ENCODE measurements at places on chromosomes 11 and 22.

DNA sequence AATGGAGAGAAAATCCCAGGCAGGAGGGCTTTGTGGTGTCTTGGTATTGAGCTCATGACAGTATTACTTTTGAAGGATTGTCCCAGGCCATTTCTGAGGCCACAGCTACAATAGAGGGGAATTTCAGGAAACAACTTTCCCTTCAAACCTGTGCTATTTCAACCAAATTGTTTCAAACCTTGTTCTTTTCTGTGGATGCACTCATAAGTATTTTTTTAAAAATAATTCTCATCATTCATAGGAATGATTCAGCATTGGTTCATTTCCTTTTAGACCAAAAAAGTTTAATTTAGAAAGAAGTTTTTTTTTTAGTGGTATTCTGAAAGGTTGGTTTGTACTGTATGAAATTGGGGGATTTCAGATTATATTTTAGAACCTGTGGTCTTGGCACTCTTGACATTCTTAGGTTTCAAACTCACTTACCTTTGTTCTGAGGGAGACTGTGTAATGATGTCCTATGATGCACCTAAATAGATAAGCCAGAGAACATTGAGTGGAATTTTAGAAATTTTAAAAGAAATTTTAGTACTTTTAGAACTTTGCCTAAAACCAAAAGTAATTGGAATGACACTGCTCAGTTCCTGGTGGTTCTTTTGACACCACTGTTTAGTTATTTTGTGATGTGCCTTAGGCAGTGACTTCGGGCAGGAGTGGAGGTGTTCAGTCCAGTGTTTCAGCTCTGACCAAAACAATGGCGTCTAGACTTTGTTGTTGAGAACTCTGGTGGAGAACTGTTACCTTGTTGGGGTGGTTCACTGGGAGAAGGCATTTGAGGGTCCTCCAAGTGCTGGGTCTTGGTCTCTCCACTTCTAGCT, 12.2 kb downstream of the TEAD1 start:
- DNase-seq = no peak

DNA sequence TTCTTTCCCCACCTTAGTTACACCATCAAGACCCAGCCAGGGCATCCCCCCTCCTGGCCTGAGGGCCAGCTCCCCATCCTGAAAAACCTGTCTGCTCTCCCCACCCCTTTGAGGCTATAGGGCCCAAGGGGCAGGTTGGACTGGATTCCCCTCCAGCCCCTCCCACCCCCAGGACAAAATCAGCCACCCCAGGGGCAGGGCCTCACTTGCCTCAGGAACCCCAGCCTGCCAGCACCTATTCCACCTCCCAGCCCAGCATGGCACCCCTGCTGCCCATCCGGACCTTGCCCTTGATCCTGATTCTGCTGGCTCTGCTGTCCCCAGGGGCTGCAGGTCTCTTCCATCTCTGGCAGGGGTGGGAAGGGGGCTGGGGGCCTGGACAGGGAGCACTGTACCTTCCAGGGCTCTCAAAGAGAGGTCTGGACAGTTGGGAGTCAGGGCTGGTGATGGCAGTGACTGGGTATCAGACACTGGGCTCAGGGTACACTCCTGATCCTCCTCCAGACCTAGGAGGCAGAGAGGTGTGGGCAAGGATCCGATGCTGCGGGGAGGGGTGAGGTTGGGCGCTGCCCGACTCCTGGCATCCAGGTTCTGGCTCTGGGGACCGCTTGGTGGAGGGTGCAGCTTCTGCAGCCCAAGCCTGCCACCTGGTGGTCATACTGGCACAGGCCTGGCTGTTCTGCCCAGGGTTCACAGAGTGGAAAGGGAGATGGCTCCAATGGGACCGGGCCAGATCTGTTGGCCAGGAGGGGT, at the start of gene UPK2:
UPK2 (plus strand) TSS at position 205 of the 753 bp plus-strand sequence; CDS start at position 258, 53 bp downstream.
- DNase-seq = peak; percentile 84

GRCh38 chr22:45577746-45578523, 75.3 kb downstream of the FBLN1 start:
- DNase-seq = peak; percentile 87

DNA sequence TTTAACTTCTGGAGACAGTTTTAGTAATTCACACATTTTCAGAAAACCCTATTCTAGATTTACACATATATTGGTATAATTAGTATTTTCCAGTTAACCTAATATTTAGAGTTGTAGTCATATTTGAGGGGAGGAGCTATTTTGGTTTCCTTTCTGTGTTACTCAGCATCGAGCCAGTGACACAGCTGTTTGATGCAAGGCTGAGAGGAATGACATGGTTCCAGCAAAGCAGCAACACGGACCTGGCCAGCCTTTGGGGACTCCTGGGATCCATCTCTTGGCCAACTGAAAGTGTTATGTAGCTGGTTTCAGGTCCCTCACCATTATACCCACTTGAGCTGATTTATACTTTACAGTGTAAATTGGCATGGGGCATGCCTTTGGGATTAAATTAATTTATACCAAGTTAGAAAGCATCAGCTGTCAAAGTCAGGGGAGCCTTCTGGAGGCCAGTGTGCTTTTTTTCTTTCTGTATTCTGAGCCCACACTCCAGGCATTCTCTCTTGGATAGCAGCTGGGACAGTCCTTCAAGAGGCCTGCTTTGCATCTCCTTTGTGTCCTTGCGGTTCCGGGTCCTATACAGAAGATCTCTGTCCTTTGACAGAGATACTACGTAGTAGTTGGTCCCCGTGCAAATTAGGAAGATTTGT, 91.3 kb upstream of the SLC25A18 start:
- DNase-seq = peak; percentile 46

GRCh38 chr11:131658414-131658813, 288.0 kb downstream of the NTM start:
- DNase-seq = no peak

GRCh38 chr22:19998991-19999820, 17.4 kb downstream of the ARVCF start:
- DNase-seq = no peak

GRCh38 chr11:16239141-16240105, 116.9 kb downstream of the SOX6 start:
- no peak for DNase-seq

GRCh38 chr11:76206327-76207081, at the start of gene WNT11:
Gene WNT11 (minus strand): TSS chr11:76206502. CDS start chr11:76206407, 95 bp downstream.
- peak; percentile 47 for DNase-seq

- no peak for DNase-seq
Observed at GRCh38 chr22:28856095-28856455, 27.3 kb upstream of the ZNRF3 start.

DNA sequence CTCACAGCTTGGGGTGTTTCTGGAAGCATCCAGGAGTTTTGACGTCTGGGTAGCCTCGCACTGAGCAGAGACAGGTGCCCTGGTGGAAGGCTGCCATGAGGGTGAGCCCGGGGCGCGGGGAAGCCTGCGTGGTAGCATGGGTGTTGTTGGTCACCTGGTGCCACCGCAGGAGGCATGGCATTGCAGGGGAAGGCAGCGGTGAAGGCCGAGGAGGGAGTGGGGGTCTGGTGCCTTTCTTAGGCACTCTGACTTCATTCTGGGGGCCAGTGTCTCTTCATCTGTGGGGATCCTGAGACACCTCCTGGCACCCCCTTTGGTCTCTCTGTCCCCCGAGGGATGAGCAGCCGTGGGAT, 271.2 kb downstream of the TBC1D22A start:
- no peak for DNase-seq

- no peak for DNase-seq
Observed at GRCh38 chr11:9512370-9513019, 51.7 kb downstream of the ZNF143 start.

DNA sequence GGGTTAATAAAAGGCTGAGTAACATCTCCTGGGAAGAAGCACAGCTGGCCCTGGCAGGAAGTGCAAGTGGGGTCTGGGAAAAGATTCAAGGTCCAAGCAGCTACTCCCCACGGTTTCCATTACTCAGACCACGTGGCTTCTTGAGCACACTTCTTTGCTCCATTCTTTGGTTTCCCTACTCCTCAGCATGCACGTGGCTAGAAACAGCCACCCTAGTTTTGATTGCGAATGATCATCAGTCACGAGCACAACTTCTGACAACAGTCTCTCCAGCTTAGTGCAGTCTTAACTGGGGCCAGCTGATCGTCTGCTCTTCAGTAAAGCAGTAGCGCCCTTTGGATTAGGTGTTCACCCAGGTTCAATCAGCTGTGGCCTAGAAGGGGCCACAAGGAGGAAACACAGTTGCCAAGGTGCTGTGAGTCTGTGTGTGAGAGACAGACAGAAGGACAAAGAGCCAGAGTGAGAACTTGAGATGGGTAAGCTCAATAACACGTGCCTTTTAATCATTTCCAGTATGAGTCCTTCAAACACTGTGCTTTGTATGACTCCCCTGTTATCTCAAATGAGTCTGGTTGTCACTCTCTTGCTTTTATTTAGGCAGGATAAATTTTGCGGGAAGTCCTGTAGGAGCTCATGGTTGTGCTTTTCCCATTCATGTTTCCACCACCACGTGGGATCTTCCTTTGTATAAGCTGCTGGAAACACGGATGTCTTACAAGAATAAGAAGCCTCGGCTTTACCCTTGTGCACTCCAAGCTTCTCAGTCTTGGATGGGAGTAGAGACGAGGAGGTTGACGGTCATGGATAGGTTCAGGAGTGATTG, 901 bp upstream of the PARVA start:
- DNase-seq = peak; percentile 38

DNA sequence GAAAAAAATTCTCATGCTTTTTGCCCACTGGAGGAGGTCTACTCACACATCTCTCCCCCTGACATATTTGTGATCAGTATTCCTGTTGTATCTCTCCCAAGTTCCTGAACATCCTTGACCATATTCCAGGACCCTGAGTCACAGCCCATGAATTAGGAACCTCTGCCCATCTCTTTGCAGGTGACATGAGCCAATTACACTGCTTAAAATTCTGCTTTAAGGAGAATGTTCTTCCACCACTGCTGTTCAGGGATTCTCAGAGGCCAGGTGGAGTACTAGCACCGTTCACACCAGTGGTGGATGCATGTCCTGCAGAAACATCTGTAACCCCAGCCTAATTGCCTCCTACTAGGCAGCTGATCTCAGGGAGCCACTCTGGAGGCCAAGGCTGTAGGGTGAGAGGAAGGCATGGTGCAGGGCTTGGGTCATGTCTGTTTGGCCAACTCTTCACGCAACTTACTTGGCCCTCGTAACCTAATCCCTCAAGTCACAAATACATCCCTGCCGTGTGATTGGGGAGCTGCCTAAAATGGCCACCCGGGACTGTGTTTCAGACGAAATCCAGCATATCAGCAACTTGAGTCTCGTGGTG, 104.8 kb downstream of the GGTLC2 start:
- DNase-seq = no peak

- no peak for DNase-seq
Observed at GRCh38 chr22:46846832-46847355, 84.4 kb downstream of the TBC1D22A start.

DNA sequence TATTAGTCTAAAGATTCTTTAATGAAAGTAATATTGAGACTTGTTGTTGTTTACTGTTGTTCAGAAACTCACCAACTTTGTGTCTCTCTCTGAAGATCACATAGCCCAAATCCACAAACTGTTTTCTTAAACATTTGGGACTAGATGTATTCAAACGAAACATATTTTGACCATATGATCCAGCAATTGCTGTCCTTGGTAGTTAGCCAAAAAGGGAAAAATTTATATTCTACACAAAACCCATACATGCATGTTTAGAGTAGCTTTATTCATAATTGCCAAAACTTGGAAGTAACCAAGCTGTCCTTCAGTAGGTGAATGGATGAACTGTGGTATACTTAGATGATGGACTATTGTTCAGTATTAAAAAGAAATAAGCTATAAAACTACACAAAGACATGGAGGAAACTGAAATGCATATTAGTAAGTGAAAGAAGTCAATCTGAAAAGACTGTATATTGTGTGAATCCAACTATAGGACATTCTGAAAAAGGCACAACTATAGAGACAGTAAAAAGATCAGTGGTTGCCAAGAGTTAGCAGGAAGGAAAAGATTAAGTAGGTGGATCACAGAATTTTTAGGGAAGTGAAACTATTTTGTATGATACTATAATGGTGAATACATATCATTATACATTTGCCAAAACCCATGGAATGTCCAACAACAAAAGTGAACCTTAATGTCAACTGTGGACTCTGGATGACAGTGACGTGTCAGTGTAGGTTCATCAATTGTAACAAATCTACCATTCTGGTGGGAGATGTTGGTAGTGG, 442.9 kb downstream of the INSC start:
- DNase-seq = no peak

DNA sequence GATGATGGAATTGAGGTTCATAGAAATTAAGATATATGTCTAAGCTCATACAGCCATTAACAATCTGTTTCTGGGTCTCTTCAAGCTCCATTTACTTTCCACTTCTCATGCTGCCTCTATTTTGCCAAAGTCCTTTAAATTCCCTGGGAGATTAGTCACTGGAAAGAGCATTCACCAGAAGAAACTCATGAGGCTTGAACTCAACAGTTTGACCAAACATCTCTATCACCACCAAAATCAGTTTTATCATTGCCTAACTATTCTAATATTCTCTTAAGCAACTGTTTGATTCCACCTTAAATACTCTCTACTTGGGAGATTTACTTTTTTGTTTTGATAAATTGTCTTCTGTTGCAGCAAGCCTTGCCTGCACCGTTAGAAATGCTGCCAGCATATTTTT, 881.3 kb downstream of the KCNA4 start:
- DNase-seq = peak; percentile 15

DNA sequence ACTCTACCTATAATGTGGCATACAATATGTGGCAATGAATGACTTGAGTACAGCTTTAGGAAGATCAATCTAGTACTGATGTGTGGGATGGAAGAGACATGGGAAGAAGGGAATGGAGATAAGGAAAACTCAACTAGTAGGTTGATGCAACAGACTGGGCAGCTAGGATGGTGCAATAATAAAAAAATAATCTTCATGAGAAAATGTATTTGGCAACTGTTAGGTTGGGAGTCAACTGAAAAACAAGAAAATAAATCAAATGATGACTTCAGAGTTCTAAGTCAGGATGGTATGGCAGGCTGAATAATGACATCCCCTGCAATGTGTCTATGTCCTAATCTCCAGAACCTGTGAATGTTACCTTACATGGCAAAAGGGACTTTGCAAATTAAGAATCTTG, 236.8 kb upstream of the PITPNB start:
- DNase-seq = no peak

DNA sequence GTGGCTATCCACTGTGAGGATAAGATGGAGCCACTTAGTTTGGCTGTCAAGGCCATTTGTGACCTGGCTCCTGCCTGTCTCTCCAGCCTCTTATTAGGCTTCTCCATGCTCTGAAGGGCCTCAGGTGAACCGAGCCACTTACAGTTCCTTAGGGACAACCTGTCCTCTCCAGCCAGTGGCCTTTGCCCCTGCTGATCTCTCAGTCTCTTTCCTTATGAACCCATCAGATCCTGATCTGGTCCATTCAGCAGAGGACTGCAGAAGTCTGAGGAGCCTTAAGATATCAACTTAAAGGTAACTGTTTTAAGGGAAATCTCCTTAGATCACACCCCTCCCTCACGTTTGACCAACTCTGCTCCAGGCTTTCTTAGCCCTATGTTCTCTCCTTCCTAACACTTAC, 2.4 kb downstream of the DUSP18 start:
- no peak for DNase-seq

- DNase-seq = no peak
Observed at GRCh38 chr11:76313913-76314740, 66.8 kb downstream of the THAP12 start.

- DNase-seq = peak; percentile 91
Observed at GRCh38 chr22:42937164-42937843, 77.6 kb downstream of the PACSIN2 start.

DNA sequence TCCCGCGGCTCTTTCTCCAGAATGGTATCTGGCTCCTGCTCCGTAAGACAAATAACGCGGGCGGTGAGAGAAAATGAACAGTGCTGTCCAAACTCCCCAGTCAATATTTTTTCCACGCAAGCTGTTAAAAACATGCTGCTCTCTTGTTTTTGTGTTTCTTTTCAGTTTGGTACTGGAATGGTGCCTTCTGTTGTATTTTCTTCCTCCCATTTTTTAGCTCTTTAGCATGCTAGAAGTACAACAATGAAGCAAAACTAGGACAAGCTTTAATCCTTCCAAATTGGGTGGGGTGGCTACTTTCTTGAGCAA, 599 bp upstream of the PPP2R1B start:
- no peak for DNase-seq
